ENCODE measurements at places on chromosomes 5 and 9.

DNA sequence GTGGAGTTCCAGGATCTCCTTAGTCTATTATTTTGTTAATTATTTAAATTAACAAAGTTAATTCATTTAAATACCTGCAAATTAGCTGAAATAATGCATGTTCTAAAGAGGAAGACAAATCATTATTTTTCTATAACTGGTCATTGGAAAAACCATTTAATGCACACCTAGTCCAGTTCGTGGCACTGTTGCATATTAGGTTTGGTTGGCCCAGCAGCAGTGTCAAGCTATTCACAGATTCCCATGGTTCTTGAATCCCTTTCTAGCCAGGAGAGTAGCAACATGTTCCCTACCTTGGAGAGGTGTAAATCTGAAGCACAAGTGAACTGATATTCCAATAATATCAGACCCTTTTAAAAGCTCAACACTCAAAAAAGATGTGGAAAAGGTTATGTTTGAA is 155.2 kb downstream of the TMEM161B start:
- DNase-seq: no peak

DNA sequence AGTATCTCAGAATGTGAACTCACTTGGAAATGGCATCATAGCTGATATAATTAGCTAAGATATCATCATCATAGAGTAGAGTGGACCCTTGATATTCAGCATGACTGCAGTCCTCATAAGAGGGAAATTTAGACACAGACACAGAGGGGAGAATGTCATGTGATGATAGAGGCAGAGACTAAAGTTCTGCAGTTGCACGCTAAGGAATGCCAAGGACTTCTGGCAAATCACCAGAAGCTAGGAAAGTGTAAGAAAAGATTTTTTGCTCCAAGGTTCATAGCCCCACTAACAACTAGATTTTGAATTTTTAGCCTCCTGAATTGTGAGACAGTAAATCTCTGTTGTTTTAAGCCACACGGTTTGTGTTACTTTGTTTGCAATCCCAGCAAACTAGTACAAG is 612.6 kb upstream of the ST8SIA4 start:
- no peak for DNase-seq

- no peak for DNase-seq
These were observed 106.2 kb downstream of the MAST4 start for GRCh38 chr5:66702426-66702825.

DNA sequence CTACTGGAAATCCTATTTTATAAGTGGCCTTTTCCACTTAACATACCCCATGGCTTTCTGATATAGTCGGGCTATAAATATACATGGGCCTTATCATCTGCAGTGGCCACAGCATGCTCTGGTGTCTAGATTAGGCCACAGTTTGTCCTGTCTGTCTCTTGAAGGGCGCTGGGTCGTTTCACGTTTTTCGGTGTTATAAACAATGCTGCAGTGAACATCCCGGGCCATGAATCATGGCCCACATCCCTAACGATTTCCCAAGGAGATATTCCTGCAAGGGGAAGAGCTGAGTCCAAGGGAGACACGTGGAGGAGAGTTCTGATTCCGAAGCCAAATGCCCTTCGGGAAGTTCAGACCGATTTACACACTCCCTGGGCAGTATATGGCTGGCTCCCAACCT is 8.4 kb downstream of the PLPP7 start:
- DNase-seq: no peak

DNA sequence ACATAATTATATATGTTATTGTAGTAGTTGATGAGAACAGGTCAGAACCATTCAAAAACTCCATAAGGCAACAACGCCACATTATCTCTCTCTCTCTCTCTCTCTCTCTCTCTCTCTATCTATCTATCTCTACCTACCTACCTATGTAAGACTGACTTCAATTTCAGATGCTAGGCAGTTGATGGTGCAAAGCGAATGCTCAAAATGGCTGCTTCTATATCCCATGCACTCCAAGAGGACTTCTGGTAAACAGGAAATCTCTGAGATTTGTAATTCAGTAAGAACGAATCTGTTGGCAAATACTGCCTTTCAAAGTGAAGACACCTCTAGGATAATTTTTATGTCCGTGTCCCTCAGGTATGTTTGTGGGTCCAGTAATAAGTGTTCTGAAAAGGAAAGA is 43.7 kb downstream of the MEF2C start:
- no peak for DNase-seq

- no peak for DNase-seq
These were observed 17.0 kb downstream of the FGFR4 start for GRCh38 chr5:177103523-177104253.

DNA sequence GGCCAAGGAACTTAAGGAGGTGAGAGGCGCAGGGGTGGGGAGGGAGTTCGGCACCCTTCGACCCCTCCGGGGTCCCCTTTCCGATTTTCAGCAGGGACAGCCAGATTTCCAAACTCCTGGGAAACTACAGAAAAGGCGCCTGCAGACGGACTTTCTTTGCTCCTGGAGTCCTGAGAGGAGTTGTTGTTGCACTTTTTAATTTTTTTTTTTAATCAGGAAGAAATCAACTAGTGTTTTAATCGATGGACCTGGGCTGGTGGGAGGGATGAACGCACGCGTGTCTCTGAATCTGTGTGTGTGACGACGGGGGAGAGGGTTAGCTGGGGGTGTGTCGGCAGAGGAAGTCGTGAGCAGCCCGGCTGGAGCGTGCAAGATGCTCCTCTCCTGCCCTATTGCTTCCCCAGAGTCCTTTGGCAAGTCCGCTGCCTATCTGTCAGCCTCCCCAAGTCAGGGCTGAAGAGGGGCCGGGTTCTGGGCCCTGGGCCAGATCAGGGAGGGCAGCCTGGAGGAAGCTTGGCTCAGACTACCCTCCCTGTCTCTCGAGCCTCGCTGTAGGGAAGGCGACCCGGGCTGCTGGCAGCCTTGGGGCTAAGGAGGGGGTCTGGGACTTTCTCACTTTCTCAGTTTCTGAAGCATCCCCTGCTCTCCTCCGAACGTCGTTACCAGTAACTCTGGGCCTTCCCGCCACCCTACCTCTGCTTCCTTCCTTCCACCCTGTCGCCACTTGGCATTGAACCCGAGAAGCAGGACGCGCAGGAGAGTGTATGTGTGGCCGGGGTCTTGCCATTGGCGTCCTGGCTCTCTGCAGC is 731 bp downstream of the PRR16 start:
- DNase-seq: peak; percentile 25

- DNase-seq: no peak
These were observed 343.6 kb downstream of the LRRC70 start for GRCh38 chr5:62922191-62922590.

GRCh38 chr9:25261445-25261844 is 416.8 kb downstream of the TUSC1 start:
- DNase-seq: no peak

DNA sequence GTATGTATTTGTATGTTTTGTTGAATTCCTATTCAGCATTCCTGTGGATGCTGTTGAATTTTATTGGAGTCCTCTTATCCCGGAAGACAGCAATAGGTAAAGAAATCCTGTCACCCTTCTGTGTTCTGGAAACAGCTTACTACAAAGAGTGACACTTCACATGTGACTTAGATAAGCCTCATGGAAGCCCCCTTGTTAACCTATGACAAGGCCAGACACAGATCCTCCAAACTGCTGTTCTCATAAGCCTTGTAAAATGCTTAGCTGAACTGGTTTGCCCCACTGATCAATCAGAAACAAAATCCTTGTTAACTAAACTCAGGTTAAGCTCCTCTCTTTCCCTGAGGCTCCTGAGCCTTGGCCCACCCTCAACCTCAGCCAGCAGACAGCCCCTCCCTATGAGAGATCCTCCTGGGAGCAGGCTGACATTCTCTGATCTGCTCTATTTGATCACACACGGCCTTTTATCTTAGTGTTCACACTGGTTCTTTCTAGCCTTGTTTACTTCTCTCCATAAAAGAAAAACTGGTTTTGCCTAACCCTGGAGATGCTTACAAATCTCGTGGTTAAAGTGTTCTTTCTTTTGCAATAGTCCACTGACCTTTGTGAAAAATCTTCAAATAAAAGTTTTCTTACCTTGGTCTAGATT is 29.4 kb upstream of the ATP6V1G1 start:
- DNase-seq: no peak

- DNase-seq: peak; percentile 31
These were observed 36.2 kb upstream of the IL17B start for GRCh38 chr5:149415066-149415967.

GRCh38 chr5:64876203-64876602 is 107.5 kb downstream of the CWC27 start:
- DNase-seq: no peak

- DNase-seq: peak; percentile 68
These were observed 154.9 kb downstream of the FGF18 start for GRCh38 chr5:171574376-171574775.

DNA sequence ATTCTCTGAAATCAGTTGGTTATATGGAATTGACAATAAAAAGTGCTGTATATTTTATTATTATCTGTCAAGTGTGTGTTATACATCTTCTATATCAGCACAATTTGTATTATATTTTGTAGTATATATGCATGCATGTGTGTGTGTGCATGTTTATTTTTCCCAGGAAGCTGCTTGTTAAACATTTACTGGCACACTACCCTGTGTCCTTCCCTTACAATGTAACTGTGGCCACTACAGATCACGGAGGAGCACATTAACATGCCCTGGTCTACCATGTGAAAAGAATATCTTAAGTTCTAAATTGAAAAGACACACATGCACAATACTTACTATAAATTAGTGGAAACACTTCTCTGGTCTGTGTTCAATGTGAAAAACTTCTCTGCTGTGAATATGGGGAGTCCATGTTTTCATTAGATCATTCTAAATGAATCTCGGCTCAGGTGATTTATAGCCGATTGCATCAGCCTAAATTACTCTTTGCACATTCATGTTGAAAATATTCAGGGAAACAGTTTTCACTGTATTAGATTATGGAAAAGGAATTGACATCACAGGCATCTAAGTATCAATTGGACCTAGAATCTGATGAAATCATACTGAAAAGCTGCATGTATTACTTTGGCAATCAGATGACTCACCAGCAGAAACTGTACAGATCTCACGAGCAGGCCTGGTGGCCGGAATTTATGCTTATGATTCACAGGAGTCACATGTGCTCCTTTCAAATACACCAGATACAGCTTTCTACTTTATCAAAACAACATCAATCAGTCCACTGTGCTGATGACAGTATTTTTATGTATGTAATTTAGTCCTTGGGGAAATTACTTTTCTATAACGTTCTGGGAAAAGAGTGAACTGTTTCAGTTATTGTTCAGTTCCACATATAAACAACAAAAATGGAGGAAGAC is 39.4 kb downstream of the LURAP1L start:
- peak; percentile 58 for DNase-seq

- no peak for DNase-seq
These were observed 10.1 kb downstream of the IRF1 start for GRCh38 chr5:132480546-132480892.

DNA sequence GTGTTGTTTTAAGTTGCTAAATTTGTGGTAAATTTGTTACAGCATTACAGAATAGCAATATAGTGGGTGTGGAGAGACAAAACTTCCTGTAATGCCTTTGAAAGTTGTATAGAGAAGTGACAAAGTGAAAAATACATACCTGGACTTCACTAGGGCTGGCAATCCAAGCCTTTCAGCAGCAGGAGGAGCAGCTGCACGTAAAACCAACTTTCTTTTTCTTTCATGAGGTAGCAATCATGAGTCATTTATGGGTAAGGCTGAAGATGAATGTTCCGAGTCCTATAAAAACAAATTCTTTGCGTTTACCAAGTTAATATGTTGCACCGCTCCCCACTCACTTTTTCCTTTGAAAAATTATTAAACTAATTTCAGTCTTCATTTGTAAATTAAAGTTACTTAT is 1138.2 kb downstream of the TAF11L14 start:
- peak; percentile 53 for DNase-seq

GRCh38 chr5:22918511-22918910 is 65.4 kb upstream of the CDH12 start:
- DNase-seq: no peak

DNA sequence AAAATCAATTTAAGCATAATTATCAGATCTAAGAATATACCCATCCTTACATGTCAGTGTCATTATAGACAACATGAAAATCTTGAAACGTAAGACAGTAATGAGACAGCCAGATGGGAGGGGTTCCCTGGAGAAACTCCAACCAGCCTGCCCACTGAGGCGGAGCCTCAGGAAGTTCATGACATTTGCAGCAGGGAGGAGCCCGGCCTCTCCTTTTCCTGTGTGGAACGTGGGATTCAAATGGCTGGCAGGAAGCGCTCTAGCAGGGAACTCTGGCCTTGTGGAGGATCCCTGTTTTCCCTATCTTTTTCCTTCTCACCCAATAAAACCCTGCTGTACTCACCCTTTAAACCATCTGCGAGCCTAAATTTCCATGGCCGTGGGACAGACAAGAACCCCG is 176.6 kb upstream of the KCNN2 start:
- no peak for DNase-seq

GRCh38 chr9:106432631-106433030 is 430.3 kb upstream of the ZNF462 start:
- no peak for DNase-seq

GRCh38 chr5:73735032-73735734 is 109.2 kb downstream of the ARHGEF28 start:
- no peak for DNase-seq

DNA sequence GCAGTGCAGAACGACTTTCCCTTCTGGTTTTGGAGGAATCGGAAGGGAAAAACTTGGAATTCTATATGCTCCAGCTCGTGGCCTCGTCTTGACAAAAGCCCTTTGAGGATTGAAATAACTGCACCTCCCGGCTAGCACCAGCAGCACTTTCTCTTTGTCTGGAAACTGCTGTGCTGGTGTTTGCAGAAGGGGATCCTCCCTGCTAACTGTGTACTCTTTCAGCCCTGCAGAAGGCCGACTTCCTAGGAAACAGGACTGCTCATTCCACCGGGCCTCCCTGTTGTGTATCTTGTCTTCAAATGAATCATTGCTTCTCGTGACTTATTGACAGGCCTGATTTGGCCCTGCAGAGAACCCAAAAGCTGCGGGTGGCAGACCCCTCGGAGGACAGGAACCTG is 23.6 kb downstream of the STC2 start:
- DNase-seq: no peak

GRCh38 chr9:68540712-68541535 is at the start of gene TMEM252:
Gene TMEM252, minus strand, starts transcription at chr9:68540883. Its CDS starts 69 bp downstream, at chr9:68540814.
- peak; percentile 35 for DNase-seq

DNA sequence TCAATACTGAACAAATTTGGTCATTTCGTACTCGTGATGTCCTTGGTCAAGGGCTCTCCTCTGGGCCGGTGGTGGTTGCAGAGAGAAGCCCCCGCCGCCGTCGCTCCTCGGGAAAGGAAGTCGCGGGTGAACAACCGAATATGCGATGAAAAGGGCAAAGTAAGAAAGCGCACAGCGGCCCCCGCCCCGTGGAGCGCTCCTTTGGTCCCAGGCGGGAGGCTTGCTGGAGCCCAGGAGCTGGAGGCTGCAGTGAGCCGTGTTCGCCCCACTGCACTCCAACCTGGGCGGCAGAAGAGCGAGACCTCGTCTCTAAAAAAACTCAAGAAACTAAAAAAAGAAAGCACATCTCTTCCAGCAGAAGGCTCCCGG is 108.4 kb upstream of the LARP1 start:
- no peak for DNase-seq

All from stomach (tissue), 19 donors.